Vagina (tissue), 2 donors: ENCODE measurements at places on chromosomes 13 and 19.

GRCh38 chr13:105971312-105971711 is 564.1 kb downstream of the EFNB2 start:
- no peak for DNase-seq

DNA sequence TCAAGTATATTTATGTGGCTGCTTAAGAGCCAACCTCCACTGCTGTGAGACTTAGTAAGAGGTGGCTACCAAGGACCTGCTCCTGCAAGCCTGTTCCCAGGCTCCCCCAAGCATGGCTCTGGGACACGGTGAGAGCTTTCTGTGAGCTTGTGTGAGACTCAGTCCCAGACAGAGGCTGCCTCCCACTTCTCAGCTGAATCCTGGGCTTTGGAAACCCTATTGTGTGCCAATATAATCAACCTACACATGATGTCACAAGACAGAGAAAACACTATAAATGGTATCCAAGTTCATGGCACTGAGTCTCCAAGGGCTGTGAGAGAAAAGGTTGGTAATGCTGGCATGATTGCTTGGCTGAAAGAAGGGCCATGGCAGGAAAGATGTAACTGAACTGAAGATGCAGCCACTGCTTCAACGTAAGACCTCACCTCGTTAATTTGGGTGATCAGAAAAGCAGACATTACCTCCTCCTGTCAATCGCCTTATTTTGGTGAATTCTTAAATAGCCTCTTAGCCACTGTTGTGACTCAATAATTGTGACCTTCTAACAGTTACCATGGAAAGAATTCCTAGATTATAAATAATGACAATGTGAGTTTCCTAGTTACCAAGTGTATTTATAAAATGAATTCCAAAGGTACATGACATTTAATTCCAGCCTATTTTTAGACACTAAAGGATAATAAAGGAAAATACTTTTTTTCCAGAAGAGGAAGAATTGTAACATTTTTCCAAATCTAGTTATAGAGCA is 332.0 kb downstream of the IRS2 start:
- DNase-seq: no peak

DNA sequence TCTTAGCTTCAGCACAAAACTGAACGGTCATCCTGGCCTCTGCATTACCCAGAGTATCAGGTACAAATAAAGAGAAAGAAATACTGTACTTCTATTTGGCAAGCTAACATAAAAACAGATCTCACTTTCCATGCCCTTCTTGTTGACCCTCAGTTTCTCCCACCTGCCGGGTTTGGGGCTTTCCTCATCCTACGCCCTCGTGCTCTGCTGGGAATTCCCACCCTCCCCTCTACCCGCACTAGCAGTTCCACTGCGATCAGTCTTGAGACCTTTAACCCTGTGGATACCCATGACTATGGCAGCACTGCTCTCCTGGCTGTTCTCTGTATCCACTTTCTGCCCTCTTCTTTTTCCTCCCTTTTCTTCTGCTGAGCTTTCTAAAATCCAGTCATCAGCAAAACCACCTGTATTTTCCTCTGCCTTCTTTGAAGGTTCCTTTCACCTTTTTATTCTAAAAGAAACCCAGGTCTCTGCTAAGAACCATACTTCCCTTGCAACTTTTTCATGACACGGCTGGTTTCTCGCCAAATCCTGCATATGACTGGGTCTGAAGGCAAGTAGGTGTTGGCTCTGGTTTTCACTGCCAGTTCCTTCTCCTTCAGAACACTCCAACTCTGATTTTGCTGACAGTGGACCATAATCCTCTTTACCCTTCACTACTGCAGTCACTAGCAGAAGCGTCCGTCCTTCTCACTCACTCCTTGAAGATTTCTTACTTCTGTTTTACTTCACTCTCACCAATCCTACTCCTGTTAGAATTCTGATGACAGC is 99.4 kb downstream of the MIPEP start:
- no peak for DNase-seq

GRCh38 chr19:50378169-50378862 is 2.1 kb downstream of the NR1H2 start:
- DNase-seq: no peak

DNA sequence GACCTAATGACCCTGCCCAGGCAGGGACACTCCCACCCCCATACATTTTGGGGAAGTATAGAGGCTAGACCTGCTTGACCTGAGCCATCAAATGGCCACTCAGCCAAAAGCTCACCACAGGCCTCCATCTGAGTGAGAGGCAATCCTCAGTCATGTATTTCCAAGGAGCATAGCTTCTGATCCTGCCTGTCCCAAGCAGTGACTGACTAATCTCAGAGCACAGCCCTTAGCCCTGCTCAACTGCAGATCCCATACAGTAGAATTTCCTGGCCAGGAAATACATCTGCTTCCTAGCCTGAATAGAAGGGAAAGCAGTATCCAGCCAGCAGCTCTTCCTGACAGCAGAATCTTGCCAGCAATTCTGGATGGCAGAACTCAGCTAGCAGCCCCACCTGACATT is 880.6 kb upstream of the GPC6 start:
- DNase-seq: no peak
